CD4-positive, alpha-beta T cell (primary cell): ENCODE measurements at places on chromosomes 7 and 10.

GRCh38 chr7:121530227-121531174 is 134.4 kb upstream of the FAM3C start:
- peak; percentile 2 for DNase-seq

GRCh38 chr7:147406521-147407135 is 1183.9 kb upstream of the C7orf33 start:
- DNase-seq, result no peak

DNA sequence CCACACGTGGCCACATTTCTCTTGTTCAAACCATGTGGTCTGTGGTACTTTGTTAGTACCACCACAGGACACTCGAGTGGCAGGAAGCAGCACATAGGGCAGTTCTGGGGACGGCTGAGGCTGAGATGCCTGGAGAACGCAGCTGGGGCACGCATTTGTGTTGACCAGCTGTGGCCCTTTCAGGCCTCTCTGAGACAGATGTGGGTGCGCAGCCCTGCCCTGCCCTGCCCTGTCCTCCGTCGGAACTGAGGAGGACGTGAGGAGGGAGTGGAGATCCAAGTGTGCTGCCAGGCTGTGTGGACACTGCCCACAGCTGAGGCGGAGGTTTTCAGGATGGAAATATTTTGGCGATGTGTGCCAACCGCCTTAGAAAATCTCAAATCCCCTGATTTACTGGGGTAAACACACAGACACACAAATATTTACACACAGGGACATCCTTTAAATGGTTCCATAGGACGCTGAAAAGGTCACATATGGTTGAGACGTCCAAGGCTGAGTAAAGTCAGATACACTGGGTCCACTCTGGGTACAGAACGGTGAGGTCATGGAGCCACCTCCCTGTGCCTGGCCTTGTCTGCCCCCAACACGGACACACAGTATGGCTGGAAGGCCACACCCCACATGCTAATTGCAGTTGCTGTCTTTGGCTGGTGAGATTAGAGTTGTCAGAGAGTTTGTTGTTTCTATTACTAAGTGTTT is 14.8 kb downstream of the BHLHA15 start:
- DNase-seq, result no peak

DNA sequence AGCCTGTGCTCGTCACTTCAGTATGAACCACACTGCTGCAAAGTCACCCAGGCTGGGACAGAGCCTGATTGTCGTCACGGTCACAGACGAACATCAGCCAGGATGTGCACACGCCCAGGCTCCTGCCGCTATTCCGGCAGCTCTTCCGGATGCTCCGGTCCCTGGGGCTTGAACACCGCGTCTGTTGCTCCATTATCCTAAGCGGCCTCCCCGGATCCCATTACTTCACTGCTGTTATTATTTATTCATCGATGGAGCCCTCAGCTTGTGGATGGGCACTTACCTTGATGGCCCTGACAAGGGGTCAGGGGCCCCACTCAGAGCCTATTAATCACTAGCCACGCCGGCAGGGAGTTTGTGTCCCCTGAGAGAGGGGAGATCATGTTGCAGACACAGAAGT is 120.8 kb upstream of the PCBD1 start:
- no peak for DNase-seq

- DNase-seq, result no peak
These were observed 333 bp downstream of the SMNDC1 start for GRCh38 chr10:110304394-110304779.

DNA sequence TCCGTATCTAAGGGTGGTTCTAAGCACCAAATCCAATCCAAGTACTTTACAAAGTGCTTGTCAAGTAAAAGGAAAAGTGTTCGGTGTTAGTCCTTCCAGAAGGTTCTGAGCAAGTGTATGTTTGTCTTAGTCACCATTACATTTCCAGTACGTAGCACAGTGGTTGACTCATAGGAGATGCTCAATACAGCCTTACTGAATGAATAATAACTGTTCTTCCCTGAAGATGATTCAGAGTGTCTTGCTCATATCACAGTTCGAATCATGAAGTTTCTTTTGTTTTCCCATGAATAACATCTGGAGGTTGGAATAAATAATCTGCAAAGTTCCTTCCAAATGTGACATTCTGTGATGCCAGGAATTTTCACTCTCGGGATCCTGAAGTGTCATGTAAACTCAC is 53.4 kb downstream of the WNT2 start:
- DNase-seq, result no peak

DNA sequence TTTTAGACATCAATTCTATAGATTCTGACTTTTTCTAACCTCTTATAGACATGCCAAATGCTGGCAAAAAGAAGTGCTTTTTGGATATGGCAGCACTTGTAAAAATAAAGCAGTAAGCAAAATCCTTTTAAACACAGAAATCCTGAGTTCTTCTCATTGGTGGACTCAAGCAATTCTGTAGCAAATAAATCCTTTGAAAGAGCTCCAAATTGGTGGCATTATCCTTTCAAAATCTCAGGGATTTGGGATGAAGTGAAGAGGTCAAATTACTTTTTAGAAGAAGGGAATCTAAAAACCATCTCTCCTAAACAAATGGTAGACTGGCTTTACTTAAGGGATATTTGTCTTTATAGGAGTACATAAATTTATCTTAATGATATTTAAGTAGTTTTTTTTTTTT is 17.5 kb upstream of the ASCC1 start:
- DNase-seq, result no peak

DNA sequence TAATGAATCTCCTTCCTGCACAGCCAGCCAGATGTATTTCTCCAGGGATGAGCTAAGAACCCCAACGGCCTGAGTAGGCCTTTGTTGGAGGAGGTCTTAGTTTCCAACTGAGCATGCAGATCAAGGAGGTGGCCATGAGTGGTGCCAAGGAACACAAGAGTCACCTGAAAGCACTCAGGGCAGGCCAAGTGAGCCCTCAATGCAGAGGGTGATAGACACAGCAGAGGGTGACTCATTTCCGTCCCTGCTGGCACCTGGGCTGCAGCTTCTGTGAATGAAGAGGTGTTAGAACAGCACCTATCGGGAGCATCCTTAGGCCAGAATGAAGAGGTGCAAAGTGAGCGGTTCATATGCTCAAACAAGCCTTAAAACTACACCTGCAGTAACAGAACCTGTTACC is 211.8 kb downstream of the FRMD4A start:
- no peak for DNase-seq

DNA sequence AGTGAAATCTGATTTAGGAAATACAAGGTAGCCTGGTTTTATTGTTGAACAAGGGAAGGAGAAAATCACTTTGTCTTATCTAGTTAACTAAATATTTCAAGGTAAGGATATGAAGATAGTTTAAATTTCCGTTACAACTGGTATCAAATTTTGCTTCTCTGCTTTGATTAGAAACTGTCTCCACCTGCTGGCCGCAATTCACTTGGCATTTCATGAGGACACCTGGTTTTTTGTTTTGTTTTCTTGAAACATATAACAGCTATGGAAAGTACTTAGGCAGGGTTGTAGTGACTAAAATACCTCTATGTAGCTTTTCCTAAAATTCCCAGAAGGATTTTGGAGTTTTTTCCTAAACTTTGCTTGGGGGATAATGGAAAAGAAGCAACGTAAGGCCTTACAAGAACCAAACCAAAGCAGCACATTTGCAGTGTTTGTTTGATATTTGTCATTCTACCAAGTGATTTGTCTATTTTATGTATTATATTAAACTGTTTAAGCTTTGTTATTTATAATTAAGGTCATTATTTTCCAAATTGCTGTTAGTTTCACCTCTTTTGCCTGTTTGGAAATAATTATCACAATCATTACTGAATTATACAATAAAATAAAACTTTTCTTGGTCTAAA is 73.6 kb downstream of the AHCYL2 start:
- peak; percentile 37 for DNase-seq

DNA sequence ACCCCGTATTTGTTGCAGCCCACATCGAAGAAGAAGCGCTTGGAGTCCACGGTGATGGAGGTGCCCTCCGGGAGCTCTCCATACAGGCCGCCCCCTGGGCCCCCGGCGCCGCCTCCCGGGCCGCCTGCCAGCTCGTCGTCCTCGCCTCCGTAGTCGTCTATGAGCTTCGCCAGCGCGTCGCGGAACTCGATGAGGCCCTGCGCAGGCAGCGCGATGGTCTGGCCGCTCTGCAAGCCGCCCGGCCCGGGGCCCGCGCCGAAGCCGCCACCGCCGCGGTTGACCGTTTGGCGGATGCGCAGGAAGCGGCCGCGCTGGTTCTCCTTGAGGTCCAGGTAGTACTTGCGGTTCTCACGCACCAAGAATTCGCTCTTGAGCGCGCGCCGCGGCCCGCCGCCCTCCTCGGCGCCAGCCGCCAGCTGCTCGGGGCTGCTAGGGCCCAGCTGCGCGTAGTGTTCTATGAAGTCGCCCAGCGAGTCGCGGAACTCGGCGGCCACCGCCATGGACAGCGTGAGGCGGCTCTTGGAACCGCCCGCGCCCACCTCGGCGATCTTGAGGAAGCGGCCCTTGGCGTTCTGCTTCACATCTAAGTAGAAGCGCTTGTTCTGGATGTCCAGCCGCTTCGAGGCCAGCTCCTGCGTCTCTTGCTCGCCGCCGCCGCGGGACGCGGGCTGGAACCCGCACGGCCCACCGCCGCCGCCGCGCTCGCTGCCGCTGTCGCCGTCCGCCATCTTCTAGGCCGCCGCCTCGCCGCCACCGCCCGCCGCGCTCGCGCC is 523 bp downstream of the PURB start:
- peak; percentile 54 for DNase-seq

DNA sequence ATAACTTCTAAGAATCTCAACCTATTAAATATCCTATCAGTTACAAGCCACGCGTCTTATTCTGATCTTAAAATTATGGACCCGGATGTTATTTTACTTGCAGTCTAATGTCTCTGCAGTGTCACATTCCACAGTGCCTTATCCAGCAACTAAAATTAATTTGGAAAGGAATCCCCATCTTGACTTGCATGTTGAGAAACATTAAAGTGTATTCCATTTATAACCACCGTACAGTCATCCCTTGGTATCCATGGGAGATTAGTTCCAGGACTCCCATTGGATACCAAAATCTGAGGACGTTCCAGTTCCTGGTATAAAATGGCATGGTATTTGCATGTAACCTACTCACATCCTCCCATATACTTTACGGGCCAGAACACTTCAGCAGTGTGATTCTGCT is 194.7 kb downstream of the ARHGAP21 start:
- DNase-seq, result no peak

DNA sequence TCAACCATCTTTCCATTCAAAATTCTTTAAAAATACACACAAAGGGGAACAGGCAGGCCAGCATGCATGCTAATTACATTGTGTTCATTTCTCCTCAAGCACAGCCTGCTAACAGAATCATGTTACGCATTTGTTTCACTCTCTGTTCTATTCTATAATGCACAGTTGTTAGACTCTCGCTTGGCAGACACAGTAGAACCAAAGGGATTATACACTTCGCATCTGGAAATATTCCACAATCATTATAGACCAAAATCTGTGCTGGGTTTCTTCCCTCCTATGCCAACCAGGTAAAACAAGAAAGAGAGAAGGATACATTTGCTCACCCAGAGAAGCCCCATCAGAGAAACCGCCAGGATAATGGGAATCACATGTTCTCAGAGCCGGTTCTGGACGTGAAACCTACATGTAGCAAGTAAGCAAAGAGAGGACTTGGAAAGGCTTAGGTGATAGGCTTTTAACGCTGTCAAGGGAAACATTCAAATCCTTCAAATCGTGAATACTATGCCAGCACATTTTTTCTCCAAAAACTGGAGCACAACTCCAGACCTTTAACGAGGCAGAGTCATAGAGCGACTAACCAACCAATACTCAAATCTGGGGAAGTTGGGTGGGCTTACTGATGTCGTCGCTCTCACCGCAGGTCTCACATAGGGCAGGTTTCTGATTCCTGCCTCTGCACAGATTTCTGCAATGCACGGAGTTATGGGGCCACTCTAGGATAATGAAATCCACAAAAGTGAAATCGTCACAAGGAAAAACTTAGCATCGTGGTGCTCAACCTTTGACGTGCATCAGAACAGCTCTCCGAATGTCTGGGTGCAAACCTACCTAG is 380.5 kb upstream of the AUTS2 start:
- no peak for DNase-seq

DNA sequence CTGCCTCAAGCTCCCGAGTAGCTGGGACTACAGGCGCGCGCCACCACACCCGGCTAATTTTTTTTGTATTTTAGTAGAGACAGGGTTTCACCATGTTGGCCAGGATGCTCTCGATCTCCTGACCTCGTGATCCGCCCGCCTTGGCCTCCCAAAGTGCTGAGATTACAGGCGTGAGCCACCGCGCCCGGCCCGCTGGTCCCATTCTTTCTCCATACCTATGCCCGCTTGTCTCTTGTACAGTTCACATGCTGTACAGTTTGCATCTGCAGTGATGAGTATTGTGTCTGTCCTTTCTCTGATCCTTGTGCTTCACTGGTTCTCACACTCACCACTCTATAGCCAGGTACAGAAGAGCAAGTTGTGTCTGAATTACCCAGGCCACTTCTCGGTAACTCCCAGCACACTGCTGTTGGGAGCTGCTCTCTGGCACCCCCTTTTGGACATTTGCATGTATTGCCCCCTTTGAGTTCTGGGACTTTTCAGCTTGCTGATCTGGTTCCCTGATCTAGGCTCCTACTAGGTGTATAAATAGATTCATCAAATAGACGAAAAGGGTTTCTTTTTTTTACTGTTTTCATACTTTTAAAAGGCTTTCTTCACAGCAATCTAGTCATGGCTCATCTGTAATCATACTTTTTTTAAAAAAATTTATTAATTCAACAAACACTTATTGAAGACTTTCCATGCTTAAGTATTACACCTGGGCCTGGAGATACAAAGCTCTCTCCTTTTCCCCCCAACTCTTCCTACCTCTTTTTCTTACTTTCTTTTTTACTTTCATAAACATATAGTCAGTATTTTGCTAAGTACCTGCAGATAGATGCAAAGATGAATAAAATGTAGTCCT is 53.5 kb downstream of the AOAH start:
- DNase-seq, result peak; percentile 81

- no peak for DNase-seq
These were observed 116.4 kb upstream of the HGF start for GRCh38 chr7:81886211-81886764.

GRCh38 chr7:3265388-3265787 is 35.7 kb upstream of the SDK1 start:
- DNase-seq, result no peak

DNA sequence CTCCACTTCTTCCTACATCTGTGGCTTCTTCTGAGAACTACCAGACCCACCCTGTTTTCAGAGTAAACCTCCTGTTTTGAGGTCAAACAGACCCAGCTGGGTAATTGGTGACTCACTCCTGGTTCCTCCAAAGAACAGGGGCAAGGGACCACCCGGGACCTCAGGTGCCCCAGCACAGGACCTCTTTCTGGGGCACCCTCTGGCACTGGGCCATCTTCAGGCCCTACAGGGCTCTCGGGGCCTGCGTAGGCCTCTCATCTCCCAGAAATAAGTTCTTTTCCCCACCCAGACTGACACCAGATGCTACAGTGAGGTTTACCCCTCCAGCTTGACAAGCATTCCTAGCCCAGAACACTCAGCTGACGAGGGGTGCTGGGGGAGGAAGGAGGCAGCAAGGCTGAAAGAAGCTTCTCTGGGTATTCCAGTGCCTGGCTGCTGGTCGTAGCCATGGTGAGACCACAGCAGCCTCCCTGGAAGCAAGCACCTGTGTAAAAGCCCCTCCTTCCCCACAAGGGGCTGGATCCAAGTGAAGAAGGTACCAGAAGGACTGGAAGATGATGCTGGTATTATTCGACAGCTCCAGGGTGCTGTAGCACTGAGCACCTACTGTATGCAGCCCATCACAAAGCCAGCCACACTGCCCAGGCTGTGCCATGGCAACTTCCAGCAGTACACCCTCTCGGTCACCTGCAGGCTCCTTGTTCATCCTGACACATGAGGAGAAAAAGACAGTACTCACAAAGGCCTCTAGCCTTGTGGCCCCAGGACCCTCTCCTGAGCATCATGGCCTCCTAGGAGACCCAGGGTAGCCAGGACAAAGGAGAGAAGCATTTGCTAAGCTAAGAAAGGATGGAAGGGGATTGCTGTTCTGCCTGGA is 47.4 kb downstream of the ALOX5 start:
- peak; percentile 21 for DNase-seq
